Inflammatory macrophage (primary cell): ENCODE measurements at places on chromosomes 2 and 18.
A peak's percentile ranks its signal among the peaks of the same experiment; 100 is the strongest.

DNA sequence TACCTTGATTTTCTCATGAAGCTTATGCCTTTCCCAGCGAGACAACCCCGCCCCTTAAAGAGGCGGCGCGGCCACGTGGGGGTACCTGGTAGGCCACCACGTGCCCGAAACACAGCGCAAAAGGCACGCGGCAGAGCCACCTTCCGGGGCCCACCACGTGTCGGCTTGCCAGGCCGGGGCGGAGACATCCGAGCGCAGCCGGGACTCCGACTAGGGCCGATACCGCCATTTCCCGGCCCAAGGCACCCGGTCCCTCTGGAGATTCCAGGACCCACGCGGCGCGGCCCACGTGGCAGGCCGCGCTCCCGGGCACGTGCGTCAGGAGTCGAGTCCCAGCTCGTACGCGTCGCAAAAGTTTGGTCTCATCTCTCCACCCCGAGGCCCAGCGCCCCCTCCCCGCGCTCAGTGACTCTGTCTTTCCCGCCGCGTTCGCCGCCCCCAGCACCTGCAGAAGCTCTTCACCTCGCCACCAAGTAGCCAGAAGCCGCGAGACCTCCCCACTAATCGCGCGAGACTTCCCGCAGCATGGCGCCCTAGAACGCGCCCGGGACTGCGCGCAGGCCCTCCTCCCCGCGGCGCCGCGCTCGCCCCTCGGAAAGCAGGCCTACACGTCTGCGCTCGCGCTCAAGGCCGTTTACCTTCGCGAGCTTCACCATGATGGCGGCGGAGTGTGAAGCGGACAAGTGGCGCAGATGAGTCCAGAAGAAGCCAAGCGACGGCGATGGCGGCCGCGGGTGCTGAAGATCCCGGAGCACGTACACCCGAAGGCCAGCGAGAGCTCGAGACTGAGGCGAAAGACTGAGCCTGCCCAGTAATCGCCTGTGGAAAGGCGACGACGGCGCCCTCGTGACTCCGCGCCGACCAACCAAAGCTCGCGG lies at the start of gene NCL:
TSS of gene NCL (minus strand) at position 787 of the 878 bp plus-strand sequence. CDS start at position 656, 131 bp downstream.
- peak; percentile 55 for DNase-seq

GRCh38 chr2:14632133-14632936 lies at the start of gene LRATD1:
LRATD1 (plus strand) TSS chr2:14632717; CDS start chr2:14633980, 1,263 bp downstream.
- DNase-seq = no peak

DNA sequence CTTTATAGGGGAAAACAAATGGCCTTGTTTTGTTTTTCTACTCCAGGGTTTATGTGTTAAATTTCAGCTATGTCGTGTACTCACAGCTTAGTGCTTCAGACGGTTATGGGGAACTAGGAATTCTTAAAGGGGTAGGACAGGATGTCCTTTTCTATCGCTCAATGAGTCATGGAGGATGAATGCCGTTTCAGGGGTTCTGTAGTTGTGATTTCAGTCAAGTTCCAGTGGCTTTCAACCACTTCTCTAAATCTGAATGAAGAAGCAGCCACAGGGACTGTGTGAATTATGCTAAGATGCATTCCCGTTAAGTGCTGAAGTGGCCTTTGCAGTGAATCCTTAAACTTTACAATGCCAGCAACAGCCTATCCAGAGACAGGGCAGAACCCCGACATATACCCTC lies 1231.7 kb upstream of the ZEB2 start:
- peak; percentile 89 for DNase-seq

GRCh38 chr2:111029181-111029927 lies 91.4 kb upstream of the BCL2L11 start:
- DNase-seq = peak; percentile 65

- no peak for DNase-seq
These were observed 102.5 kb downstream of the PKP4 start for GRCh38 chr2:158559252-158559651.

GRCh38 chr2:98541906-98542305 lies 66.4 kb downstream of the COA5 start:
- DNase-seq = peak; percentile 88

- no peak for DNase-seq
These were observed 417.0 kb downstream of the TXNL1 start for GRCh38 chr18:56221195-56222065.

DNA sequence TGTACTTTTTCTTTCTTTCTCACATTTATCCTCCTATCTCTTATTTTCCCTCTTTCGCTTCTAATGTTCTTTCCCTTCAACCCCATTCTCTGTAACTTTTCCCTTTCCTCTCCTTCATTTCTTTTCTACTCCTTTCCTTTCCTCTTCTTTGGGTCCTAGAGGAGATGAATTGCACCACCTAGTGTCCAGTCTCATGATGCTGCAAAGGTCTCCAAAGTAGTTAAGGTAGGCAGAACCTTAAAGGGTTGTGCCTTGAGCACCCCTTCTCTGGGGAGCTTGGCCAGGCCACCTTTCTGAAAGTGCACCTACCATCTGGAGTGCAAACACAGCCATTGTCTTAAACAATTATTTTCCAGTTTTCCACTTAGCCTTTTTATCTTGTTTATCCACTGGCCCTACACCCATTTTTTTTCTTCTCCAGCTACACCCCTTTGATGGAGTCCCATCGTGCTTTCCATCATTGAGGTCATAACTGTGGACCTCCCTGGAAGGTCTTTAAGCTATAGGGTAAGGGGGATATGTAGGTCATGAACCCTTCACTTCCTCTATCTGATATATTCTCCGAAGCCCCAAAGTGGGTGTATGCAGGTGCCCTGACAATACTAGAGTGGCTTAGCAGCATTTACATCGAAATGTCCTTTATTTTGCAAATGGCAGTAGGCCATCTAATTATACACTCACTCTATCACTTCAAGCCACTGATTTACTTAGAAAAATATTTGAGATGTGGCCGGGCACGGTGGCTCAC lies 155.9 kb downstream of the ESCO1 start:
- DNase-seq = no peak

DNA sequence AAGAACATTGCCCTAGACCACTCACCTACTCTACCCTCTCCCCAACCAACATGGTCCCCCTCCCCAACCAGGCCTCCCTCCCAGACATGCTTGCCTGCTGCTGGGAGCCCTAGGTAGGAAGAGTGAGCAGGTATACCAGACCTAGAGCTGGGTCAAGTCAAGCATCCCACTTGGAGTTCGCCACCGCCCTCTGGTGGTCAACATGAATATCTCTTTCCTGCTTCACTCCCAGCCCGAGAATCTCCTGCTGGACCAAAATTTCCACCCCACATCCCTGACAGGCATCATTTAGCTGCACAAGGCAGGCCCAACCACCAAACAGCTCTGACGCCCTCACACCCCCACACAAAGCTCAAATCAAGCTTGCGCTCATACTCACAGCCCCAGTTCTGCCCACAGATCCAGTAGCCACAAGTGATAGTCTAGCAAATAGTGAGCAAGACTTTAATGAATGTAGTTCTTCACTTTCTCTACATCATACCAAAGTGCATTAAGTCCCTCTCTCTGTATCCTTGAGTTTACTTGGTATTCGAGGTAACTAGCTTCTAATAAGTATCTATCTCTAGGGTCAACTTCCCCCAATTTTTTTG lies 116.0 kb downstream of the TNS1 start:
- peak; percentile 68 for DNase-seq

GRCh38 chr2:45874344-45874743 lies 222.9 kb downstream of the PRKCE start:
- no peak for DNase-seq

GRCh38 chr2:11458753-11459152 lies 7.2 kb downstream of the E2F6 start:
- no peak for DNase-seq

- no peak for DNase-seq
These were observed 17.2 kb upstream of the NMI start for GRCh38 chr2:151306621-151307020.

DNA sequence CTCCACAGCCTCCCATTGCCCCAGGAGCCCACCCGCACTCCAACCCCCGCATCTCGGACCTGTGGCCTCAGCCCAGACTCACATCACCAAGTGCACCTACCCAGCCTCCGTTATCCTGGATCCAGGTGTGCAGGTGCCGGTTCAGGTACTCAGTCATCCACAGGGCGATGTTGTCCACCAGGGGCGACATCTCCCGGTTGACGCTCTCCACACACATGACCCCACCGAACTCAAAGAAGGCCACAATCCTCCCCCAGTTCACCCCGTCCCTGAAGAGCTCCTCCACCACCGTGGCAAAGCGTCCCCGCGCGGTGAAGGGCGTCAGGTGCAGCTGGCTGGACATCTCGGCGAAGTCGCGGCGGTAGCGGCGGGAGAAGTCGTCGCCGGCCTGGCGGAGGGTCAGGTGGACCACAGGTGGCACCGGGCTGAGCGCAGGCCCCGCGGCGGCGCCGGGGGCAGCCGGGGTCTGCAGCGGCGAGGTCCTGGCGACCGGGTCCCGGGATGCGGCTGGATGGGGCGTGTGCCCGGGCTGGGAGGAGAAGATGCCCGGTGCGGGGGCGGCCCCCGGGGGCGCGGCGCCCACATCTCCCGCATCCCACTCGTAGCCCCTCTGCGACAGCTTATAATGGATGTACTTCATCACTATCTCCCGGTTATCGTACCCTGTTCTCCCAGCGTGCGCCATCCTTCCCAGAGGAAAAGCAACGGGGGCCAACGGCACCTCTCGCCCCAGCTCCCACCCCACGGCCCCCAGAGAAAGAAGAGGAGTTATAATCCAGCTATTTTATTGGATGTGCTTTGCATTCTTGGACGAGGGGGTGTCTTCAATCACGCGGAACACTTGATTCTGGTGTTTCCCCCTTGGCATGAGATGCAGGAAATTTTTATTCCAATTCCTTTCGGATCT lies 1.3 kb downstream of the BCL2 start:
- DNase-seq = peak; percentile 49

- DNase-seq = no peak
These were observed 76.4 kb downstream of the AP1S3 start for GRCh38 chr2:223760838-223761502.

DNA sequence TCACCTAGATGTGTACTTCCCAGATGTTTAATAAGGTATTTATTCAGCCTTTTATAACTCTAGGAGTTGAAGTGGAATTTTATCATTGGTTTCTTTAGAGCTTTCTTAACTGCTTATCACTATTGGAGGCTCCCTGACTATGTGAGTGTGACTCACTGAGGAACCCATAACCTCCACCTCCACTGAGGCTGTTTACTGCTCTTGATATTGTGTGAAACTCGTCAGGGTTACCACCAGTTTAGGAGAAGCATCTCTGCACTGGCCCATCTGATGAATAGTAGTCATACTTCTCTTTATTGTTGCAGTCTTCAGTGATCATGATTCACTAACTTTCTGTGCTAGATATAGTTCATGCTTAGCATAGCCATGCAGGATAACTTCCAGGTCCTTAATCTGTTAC lies 79.6 kb upstream of the UBXN4 start:
- DNase-seq = no peak

- peak; percentile 75 for DNase-seq
These were observed 82.8 kb upstream of the SEC11C start for GRCh38 chr18:59056706-59057492.

DNA sequence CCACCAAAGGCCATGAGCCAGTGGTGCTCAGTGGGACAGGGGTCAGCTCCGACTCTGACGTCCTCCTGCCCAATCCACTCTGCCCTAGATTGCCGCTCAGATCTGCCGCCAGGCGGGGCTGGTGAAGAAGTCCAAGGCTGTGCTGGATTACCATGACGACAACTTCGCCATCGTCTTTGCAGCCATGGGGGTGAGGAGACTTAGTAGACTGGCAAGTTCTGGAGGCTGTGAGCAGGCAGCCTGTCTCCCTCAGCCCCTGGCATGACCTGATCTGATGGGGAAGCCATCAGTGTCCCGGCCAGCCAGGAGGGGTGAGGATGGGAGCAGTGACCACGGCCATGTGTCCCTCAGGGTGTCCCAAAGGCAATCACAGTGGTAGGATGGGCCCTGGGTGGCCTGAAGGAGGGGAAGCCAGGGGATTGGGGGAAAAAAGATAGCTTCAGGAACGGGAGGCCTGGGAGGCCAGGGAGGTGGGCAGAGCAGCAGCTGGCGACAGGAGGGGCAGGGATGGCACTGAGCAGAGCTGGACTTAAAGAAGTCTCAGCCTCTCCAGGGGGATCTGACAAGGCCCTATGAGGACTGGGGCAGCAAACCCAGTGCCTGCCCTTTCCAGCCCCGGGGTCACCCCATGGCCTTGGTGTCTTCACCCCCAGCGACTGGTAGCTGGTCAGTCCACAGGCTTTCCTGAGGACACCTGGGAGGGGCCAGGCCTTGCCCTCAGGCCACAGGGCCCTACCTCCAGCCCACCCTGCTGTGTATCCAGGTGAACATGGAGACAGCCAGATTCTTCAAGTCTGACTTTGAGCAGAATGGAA lies 17.4 kb upstream of the ANKRD53 start:
- no peak for DNase-seq

- DNase-seq = no peak
These were observed 423.5 kb upstream of the FANCL start for GRCh38 chr2:58664523-58665151.
